NCI-H510A (cell line): ENCODE measurements at places on chromosomes 13 and 19.

- no peak for DNase-seq
Observed at GRCh38 chr13:98467263-98467985, 109.5 kb downstream of the STK24 start.

DNA sequence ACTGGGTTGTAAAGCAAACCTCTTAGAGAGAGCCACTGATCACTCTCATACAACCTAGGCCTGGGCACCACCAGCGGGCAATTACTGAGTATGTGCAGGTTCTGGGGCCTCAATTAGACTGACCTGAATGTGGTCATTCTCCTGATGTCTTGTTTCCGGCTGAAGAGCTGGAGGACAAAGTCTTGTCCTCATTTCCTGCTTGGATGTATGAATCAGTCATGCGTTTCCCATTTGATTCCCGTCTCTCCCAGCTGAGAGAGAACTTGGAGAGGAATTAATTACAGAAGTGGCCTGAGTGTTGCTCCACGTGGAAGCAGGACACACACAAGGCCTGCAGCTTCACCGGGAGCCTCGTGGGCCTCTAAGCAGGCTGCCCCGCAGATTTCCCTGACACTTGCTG is 799.3 kb upstream of the ARGLU1 start:
- no peak for DNase-seq

DNA sequence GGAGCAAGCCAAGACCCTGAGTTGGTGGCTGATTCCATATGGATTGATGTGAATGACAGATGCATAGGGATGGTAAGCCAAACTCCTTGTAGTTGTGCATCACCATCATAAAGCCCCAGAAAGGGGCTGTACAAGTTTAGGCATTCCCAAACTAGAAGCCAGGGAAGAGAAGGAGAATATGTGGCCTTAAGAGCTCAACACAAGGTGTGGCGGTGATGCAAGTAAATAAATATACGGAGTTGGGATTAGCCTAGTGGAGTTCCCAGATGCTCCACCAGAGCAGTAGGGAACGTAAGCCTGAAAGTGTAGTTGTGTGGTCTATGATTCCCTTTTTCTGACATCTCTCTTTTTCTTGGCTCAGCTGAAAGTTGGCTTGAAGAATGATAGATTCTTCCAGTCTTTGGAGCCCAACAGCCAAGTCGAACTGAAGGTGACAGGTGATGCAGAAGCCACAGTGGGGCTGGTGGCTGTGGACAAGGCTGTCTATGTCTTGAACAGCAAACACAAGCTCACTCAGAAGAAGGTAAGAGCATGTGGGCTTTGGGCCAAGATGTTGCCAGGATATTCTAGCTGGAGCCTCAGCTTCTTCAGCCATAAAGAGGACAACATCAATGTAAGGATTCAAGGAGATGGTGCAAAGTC is 30.1 kb downstream of the RDH8 start:
- no peak for DNase-seq

DNA sequence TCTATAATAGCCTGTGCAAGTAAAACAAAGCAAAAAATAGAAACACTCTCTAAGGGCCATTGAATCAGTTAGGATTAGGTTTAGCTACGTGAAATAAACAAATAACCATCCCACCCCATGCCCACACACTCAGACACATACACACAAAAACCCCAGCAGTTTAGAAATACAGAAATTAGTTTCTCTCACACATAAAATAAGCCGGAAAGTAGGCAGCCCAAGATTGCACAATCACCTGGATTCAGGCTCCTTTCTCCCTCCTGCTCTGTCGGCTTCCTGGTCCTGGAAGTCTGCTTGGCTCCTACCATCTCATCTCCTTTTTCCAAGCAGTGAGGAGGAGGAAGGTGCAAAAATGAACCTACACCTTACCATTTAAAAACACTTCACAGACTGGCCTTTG is 22.6 kb upstream of the USP12 start:
- DNase-seq: no peak

- no peak for DNase-seq
Observed at GRCh38 chr13:76965759-76966421, 17.6 kb downstream of the ACOD1 start.

- no peak for DNase-seq
Observed at GRCh38 chr13:39670445-39670844, 15.0 kb downstream of the COG6 start.

DNA sequence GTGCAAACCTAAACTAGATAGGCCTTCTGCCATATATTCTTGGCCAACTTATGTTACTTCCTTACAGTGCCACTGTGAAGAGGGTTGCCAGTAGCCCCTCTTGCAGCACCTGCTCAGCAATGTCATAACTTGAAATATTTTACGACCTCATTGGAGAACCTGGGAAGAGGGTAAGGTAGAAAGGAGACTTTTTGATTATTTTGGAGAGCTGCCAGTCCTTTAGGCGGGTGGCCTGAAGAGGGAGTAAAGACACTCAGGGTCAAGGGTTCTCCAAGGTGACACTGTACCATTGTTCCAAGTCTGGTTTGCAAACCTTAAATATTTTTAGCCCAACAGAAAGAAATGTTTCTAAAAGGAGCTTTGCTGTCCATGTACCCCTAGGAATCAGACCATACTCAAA is 118.3 kb downstream of the FLT1 start:
- no peak for DNase-seq

DNA sequence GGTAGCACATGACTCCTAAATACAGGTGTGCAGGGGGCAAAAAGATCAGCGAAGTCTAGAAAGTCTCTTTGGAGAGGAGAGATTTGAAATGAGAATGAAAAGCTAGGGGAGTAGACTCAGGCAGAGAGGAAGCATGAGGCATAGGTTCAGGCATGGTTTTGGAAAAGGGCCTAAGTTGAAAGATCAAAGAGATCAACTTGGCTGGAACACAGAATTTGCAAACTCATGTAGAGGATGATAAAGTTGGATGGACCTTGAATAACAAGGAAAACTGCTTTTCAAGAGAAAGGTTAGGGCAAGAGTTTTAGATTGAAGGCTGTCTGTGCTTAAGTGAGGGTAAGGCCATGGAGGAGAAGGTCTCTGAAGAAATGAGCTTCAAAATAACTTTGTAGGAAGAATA is 47.4 kb upstream of the UBAC2 start:
- DNase-seq: no peak
